GM19239 (cell line): ENCODE measurements at places on chromosomes 2 and 18.

DNA sequence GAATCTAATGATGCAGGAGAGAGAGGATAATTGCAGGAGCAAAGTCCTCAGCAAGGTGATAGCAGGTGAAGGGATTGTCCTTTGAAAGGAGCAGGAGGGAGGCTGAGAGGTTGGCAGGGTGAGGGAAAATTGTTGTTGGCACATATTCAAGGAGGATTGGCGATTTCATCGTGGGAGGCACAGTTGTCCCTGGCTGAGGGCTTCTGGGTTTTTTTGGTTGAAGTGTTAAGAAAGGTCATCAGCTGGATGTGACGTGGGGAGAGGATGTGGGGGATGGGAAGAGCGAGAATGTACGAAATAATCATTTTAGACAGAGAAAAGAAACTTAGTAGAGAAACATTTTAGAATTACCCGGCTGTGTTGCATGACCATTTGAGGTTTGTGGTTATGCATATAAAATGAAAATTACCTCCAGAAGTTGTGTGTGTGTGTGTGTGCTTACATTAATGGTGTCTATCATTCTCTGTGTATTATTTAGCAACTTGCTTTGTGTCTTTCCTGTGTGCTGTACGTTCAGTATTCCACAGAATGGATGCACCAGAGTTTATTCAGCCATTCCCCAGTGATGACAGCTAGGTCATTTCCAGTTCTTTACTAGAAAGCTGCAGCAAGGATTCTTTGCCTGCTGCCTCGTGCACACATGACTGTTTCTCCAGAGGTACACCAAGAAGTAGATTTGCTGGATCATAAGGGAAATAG lies 67.6 kb downstream of the SDC1 start:
- no peak for DNase-seq

GRCh38 chr2:236743039-236743920 lies 173.7 kb downstream of the ACKR3 start:
- DNase-seq, result no peak

- no peak for DNase-seq
These were observed 179.6 kb downstream of the SATB2 start for GRCh38 chr2:199278099-199278498.

DNA sequence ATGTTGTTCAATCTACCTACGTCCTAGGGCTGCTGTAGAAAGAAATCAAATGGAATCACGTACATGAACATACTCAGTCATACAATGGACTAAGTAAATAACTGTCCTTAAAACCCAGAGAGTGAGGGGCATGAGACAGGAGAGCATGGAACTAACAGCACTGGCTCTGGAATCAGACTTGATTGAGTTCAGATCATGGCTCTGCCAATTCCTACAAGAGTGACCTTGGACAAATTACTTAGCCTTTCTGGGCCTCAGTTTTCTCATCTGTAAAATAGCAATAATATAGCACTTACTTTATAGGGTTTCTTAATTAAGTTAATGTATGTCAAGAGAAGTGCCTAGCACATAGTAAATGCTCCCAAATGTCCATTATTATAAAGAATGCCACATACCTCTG lies 106.8 kb downstream of the HNRNPLL start:
- no peak for DNase-seq

GRCh38 chr18:22168360-22168921 lies 948 bp upstream of the GATA6 start:
- DNase-seq, result no peak

DNA sequence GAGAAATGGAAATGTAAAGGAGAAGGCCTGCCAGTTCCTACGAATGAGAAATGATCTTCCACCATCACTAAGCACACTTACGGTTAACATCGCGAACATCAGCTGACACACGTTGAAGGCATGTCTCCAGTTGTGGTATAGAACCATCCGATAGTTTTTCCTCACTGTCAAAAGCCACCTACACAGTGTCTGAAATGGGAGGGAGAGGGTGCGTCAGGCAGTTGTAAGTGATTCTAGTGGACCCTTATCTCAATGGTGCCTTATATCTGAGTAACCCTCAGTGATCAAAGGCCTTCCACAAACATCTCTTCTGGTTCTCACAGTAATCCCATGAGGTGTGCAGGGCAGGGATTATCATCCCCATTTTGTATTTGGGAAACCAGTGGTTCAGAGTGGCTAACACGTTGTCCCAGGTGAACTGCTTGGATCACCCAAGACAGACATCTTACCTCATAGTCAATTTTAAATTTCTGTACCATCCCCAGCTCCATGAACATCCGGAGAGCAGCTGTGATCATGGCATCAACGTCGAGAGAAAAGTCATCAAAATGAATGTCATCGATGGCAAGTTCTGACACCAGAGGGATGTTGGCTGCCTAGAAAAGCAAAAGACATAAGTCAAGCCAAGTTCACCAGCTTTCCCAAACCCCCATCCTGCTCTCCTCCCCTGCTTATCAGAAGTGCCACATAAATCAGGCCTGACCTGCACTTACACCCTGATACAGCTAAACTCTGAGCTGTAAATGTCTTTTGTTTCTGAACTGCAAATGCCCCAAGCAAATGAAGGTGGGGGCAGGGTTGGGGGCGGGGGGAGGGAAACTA lies 335.2 kb downstream of the AGPS start:
- no peak for DNase-seq

- no peak for DNase-seq
These were observed 14.7 kb downstream of the RALB start for GRCh38 chr2:120267348-120267747.

GRCh38 chr2:60880643-60881046 lies 729 bp upstream of the REL start:
- no peak for DNase-seq

- DNase-seq, result no peak
These were observed 9.7 kb downstream of the TFPI start for GRCh38 chr2:187544371-187545080.

DNA sequence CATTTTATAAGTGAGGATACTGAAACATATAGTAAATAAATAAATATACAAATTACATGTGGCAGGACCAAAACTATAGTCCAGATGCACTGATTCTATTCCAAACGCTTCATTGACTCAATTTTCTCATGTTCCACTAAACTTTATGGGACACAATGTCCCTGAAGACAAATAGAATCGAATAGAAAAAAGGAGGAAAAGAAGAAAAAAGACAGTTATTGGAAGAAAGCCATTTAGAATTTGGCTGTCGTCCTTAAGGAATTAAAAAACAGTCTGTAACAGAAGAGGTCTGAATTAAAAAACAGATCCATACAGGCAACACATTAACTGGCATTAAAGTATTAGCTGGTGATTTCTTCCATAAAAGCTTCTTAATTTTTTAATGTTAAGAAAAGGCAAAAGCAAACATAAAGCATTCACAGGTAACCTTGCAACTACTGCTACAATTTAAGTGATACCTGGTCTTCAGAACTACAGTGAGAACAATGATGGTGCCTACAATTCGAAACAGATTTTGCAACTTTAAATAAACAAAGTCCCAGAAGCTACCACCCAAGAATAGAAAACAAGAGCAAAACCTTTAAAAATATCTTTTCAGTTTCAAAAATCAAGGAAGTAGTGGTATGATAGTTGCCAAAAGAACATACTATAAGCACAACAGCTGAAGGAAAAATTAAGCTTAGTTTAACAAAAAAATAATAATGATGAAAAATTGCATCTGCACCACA lies 17.4 kb upstream of the CHAC2 start:
- DNase-seq, result no peak

- DNase-seq, result no peak
These were observed 54.7 kb downstream of the THADA start for GRCh38 chr2:43541165-43541564.

GRCh38 chr2:178287652-178288344 lies 93.5 kb downstream of the OSBPL6 start:
- no peak for DNase-seq

GRCh38 chr2:105907184-105907583 lies 162.5 kb downstream of the NCK2 start:
- DNase-seq, result no peak

GRCh38 chr2:196431957-196432356 lies 207.6 kb upstream of the CCDC150 start:
- DNase-seq, result no peak

- no peak for DNase-seq
These were observed 86.4 kb upstream of the SLC35G4 start for GRCh38 chr18:11522992-11523391.

DNA sequence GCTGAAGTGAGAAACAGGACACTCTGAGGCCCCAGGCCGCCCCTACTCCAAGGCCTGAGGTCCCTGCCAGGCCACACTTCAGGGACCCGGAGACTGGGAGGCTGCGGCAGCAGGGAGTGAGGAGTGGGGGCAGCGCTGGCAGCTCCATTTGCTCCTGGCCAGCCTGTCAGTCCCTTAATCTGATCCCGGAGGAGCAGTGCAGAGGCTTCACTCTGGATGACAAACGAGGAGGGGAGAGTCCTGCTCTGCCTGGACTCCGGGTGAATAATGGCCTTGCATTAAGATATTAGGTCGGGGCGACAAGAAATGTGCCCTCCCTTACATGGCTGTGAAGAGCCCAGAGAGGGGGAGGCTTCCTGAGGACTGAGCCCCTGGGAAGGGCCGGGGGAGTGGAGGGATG lies 14.3 kb upstream of the PRSS56 start:
- DNase-seq, result no peak

DNA sequence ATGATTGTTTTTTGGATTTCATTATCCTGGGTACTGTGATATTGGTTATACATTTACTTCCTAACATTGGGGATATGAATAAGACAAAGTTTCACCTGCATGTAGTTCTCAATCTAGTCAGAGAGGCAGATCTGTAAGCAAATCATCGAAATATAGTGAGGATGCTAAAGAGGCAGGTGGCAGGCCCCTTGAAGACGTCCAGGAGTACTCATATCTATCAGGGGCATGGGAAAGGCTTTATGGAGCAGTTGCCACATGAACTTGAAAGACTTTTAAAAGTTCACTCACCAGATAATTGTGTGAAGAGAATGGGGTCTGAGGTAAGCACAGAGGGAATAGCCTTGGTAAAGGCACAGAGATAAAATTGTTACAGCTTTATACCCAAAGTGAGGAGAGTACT lies 78.8 kb downstream of the EHBP1 start:
- DNase-seq, result no peak
